ENCODE measurements at places on chromosomes 5 and 9.

- no peak for DNase-seq
Observed at GRCh38 chr9:4117835-4118610, 181.8 kb downstream of the GLIS3 start.

- DNase-seq: no peak
Observed at GRCh38 chr5:135571066-135571609, 7.7 kb downstream of the CXCL14 start.

DNA sequence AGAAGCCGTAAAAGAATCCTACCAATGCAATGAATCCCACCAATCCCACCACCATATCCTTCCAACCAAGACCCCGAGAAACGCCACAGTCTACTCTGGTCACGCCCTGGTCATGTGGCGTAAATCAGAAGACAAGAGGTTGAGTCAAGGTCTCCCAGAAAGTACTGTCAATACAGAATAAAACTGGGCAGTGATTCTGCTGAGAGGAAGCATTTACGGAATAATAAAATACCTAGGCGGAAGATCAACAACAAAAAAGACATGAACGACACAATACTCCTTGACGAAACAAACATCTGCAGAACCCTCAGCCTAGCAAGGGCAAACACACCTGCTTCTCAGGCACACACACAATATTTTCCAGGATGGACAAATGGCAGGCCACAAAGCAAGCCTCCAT, 62.8 kb downstream of the GOLM1 start:
- no peak for DNase-seq

GRCh38 chr5:32051796-32052195, 122.3 kb downstream of the GOLPH3 start:
- no peak for DNase-seq

DNA sequence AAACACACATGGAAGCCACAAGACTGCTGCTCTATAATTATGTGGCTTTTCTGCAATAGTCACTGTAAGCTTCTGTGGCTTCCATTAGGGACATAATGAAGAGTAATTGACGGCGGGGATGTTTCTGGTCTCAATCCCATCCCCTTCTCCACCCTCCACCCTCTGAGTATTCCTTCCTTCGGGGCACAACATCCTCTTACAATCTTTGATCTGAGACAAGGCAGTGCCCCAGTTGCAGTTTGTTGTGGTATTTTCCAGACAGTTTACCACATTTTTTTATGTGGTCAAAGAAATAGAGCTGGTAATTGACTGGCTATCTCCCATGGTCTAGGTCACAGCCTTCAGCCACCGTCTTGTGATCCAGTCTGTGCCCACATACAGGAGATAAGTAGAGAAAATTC, 277.7 kb downstream of the NR2F1-AS1 start:
- no peak for DNase-seq

GRCh38 chr9:104617418-104617817, 586 bp downstream of the OR13C9 start:
- no peak for DNase-seq

GRCh38 chr5:150627731-150628545, 12.5 kb upstream of the SYNPO start:
- no peak for DNase-seq

GRCh38 chr9:20409321-20410092, 212.8 kb downstream of the MLLT3 start:
- no peak for DNase-seq

DNA sequence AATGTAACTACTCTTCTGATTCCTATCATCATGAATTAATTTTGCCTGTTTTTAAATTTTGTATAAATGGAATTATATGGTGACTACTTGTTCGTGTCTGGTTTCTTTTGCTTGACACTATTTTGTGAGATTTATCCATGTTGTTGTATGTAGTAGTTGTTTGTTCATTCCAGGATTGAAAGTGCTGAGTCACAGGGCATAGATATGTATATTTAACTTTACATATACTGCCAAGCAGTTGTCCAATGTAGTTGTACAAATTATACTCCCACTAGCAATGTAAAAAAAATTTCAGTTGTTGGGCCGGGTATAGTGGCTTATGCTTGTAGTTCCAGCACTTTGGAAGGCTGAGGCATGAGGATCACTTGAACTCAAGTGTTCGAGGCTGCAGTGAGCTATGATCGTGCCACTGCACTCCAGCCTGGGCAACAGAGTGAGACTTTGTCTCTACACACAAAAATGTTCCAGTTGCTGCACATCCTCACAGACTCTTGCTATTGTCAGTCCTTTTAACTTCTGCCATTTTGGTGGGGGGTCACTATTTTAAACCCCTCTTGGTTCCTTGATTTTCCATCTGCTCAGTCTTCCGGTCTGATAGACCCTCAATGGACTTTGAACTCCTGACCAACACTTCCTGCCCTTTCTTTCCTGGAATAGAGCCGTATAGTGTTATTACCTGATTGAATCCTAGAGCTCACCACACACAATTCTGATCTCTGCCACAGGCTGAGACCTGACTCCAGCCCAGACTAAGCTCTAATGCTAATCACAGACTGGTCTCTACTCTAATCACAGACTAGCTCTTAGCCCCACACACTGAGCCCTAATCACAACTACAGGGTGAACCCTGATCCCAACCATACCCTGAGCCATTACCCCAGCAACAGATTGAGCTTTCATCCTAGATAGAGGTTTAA, 69.3 kb upstream of the MELK start:
- no peak for DNase-seq
